Activated CD4-positive, alpha-beta T cell treated with anti-CD3 and anti-CD28 coated beads, Interleukin-2, Interleukin-6, amounts not matched to agents 100 ng/mL and 50 ng/mL, durations not matched to agents 16 hours and 8 hours (primary cell): ENCODE measurements at places on chromosomes 6 and 20.

- no peak for DNase-seq
Observed at GRCh38 chr6:14129575-14129974, 12.0 kb downstream of the CD83 start.

- no peak for DNase-seq
Observed at GRCh38 chr6:100465701-100466409, 1.1 kb upstream of the SIM1 start.

DNA sequence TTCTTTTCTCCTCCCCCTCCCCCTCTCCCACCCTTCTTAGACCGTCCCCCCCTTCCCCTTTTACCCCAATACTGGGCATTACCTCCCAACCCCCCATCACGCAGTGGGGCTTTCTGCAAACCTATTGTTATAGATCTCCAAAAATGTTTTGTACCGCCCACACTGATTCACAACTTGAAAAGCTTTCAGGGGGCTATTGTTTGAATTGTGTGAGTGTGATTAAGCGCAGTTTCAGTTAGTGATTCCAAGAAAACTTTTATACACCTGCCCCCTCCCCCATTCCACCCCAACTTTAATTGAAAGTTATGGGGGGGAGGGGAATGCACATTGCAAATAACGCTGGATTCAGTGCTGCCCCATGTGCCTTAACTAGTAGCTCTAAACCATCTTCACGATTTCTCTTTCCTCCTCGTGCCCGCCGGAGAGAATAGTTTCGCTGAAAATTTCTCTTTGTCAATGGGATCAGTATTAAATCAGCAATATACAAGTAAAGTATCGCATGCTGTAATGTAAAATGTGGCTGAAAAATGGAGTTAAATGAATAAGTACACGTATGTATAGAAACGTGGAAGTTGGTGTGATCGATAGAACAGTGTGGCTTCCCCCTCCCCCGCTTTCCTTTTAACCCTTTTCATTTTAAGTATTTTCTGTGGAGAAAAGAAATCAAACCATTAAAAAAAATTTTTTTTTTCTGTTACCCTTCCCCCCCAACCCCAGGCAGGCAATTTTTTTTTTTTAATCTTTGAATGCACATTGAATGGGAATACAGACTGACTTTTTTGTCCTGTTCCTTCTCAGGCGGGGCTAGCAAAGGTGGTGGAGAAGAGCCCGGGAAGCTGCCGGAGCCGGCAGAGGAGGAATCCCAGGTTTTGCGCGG, 632 bp downstream of the LIN28B start:
- DNase-seq: peak; percentile 1

DNA sequence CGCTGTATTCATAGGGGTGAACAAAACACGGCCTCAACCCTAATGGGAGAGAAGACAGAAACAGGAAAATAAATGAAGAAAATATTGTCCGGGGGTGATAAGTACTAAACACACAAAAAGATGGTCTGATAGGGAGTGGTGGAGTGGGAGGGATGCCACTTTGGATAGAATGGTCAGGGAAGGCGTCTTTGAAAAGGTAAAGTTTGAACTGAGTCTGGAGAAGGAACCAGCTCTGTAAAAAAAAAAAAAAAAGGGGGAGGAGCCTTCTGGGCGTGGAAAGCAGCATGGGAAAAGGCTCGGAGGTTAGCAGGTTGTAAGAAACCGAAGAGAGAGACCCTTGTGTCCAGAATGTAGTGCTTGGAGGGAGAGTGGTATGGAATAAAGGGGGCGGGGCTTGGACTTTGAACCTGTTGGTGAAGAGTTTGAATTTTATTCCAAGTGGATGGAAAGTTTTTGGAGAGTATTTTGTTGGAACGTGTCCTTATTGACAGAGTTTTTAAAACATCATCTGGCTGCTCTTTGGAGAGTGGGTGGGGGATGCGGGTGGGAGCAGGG, 1.8 kb downstream of the CHMP4B start:
- DNase-seq: no peak

- DNase-seq: no peak
Observed at GRCh38 chr20:16273812-16274555, 299.3 kb downstream of the KIF16B start.

DNA sequence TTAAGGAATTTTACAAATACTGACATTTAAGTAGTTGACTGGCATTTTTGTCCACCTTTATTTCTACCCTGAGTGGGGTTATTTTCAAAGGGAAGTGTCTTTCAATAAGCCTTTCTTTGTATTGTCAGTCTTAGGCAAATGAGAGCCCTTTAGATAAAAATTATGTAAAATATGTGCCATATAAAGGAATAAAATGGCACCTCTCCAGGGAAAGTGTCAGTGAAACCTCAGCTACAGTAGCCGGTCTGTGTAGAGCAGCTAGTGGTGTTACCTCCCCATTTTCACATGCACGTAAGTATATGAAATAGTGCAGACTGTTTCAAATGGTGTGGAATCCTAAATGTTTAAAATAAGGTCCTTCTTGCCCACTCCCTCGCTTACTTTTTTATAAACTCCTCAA, 5.0 kb downstream of the FAM217B start:
- DNase-seq: no peak
